ENCODE measurements at places on chromosomes 3 and 15.

- DNase-seq: no peak
These were observed 24.5 kb downstream of the ABHD6 start for GRCh38 chr3:58261954-58262666.

GRCh38 chr3:171285287-171285686, 174.9 kb downstream of the TNIK start:
- DNase-seq: no peak

DNA sequence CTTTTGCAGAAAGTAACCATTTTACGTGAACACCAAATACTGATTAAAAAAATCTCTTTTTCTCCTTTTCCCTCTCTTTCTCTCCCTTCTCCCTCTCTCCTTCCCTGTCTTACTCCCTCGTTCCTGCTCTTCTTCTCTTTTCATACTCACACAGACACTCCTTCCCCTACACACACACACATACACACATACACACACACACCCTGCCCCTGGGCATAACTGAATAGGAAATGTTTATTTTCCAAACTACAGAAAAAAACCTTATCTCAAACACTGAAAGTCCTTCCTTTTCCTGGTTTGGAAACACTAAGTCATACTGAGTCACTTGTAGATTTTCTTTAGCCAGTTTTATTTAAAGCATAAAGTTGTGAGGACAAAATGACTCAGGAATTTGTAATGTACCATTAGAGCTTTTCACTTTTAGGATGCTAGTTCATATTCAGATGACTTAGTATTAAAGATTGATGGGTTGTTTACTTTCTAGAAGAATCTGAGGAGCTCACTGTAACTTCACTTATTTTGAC, 62.4 kb downstream of the MBNL1 start:
- DNase-seq: no peak

DNA sequence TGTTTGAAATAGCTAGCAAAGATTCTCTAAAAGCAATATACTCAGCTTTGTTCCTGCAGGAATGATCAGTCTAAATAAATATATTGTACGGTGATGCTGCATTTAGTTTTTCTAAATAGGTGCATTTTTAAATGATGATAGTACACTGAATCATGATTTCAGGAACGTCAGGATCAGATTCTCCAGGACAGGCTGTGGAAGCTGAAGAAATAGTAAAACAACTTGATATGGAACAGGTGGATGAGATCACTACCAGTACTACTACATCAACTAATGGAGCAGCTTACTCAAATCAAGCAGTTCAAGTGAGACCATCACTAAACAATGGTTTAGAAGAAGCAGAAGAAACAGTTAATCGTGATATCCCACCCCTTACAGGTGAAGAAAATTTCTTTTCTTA, 46.3 kb upstream of the EIF3J start:
- DNase-seq: no peak

DNA sequence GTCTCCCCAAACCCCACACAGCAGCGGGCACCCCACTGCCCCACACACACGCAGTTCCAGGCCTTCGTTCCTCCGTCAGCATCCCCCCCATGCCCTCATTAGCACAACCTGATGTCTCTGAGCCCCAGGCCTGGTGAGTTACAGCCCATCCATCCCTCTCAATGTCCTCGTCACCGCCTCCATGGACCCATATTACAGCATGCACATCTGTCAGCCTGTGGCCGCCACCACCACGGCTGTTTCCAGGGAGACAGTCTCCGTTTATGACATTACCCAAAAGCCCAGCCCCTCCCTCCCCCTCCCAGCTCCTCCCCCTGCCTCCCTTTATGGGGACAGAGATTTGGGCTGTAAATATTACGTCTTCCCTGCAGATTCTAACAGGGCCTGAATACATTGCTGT, 143.1 kb upstream of the LINGO1 start:
- DNase-seq: no peak

DNA sequence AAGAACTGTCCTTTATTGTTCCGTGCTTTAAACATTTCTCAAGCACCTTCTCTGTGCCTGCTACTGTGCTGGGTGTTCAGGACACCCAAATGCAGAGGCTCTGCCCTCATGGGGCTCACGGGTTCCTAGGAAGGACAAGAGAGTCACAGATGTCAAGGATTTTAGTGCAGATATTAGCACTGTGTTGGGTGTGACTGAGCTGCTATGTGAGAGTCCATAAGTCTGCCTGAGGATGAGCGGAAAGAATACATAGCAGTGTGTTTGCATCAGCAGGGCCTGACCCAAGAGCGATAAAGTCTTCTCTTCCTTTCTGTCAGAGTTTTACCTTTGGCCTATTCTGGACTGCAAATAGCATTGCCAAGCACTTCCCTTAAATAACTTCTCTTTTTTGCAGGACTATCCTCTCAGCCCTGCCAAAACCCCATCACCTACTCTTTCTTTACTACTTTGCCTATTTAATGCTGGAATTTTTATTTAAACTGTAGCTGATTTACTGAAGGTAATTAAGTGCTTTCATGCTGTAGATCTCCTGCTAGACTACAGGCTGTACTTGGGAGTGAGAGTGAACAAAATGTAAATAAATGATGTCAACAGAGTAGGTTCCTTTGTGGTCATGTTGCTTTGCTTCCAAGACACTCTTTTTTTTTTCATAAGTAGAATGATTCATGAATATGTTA, 459.4 kb upstream of the TPRG1 start:
- no peak for DNase-seq

GRCh38 chr3:12194669-12195161, 36.0 kb upstream of the TIMP4 start:
- DNase-seq: no peak

- DNase-seq: no peak
These were observed 45.7 kb upstream of the PLSCR5 start for GRCh38 chr3:146650691-146651442.

DNA sequence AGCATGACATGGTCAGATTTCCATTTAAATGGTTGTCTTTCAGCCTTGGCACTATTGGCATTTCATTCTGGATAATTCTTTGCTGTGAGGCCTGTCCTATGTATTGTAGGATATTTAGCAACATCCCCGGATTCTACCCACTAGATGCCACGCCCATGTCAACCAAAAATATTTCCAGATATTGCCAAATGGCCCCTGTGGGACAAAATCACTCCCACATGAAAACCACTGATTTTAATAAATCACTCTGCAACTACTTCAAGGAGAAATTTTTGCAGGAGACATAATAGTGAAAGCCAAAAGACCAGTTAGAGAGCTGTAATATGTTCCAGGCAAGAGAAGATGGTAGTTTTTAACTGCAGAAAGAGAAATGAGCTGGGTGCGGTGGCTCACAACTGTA, 55.9 kb upstream of the RARB start:
- no peak for DNase-seq

GRCh38 chr3:158912621-158913020, 110.8 kb downstream of the MFSD1 start:
- DNase-seq: no peak

DNA sequence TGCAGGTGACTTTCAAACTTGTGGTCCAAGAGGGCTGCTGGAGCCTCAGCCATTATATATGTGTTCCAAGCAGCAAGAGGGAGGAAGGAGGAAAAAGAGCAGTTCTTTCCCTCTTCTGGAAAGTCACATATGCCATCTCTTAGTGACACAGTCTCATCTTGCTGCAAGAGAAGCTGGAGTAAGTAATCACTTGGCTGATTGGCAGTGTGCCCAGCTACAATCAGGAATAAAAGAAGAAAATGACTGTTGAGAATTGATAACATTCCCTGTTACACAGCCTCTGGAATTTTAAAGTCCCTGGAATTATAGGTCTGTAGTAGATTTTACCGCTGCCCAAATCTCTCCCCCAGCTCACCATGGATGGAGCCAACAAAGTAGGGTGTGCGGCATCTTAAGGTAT, 31.4 kb upstream of the LYZL4 start:
- DNase-seq: no peak

DNA sequence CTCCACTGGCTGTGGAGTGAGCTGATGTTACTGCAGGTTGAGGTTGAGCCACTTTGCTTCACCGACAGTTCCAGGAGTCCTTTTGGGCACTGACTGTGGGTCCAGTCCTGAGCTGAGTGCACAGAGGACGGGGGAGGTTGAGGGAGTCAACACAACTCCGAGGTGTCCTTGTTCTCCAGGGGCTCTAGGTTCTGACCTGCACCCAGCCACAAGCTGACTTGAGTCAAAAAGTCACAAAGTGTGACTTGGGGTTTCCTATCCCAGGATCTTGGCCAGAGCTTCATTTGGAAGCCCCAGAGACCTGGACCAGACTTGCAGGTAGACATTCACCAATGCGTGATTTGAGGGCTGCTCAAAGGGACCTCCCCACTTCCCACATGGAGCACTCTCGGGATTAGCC, 95.0 kb downstream of the FAM43A start:
- DNase-seq: no peak

DNA sequence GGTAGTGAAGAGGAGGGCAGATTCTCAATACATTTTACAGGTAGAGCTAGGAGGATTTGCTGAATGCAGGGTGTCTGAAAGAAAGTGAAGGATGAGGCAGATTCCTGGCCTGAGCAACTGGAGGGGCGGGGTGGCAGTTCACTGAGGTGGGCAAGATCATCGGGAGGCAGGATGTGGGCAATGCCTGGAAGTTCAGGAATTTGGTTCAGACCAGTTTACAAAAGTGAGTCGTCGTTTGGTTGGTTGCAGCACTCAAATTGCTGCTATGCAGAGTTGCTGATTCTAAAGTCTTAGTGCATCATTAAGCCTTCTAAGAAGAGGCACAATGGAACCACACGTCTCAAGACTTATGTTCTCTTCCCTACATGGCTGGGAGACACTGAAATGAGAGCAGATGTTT, 134.0 kb downstream of the MFSD1 start:
- DNase-seq: no peak

GRCh38 chr3:112671930-112672715, 31.2 kb upstream of the CCDC80 start:
- DNase-seq: no peak

- DNase-seq: no peak
These were observed 239.9 kb upstream of the TTC14 start for GRCh38 chr3:180362081-180362480.

DNA sequence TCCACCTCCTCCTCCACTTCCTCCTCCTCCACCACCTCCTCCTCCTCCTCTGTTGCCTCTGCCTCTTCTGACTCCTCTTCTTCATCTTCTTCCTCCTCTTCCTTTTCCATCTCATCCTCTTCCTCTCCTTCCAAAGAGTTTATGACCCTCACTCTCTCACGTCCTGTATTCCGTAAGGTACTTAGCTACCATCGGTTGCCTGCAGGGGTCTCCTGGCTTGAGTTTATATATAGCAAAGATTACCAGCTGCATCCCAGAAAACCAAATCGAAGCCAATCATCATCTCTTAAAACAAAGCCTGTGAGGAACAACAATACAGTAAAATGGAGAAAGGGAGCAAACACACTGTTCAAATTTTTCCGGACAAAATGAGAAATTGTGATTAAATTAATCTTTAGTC, 317.4 kb downstream of the C3orf38 start:
- no peak for DNase-seq

GRCh38 chr15:77533578-77534430, 98.9 kb downstream of the LINGO1 start:
- DNase-seq: no peak

DNA sequence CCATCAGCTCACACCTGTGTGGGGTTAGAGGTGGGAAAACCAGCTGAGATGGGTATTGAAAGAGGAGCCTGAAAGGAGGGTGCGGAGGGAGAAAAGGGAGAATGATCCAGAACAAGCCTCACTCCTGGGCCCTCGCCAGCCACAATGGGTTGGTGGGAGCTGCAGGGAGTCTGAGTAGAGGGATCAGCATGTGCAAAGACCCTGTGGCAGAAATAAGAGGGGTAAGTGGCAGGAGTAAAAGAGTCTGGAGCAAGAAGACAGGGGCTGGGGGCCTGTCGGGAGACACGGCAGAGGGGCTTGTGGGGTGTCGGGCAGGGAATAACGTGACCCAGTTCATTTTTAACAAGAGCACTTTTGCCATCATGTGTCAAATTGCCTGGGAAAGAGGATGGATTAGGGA, 34.0 kb downstream of the CCDC33 start:
- no peak for DNase-seq

DNA sequence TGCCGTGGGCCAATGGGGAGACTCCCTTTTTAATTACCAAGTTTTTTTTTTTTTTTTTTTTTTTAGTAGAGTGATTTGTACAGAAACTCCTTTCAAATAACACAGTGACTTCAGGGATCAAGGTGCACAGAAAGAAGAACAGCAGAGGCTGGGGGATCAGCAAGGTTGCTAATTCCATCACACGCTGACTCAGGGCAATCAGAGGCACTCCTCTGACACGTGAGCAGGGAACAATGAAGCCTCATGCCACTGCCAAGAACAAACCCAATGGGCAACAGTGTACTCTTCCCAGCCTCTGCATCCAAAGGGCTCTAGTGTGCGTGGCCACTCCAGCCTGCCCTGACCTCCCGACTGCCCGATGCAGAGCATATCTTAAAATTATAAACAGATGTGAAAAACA, 186.7 kb upstream of the WNT5A start:
- DNase-seq: no peak

DNA sequence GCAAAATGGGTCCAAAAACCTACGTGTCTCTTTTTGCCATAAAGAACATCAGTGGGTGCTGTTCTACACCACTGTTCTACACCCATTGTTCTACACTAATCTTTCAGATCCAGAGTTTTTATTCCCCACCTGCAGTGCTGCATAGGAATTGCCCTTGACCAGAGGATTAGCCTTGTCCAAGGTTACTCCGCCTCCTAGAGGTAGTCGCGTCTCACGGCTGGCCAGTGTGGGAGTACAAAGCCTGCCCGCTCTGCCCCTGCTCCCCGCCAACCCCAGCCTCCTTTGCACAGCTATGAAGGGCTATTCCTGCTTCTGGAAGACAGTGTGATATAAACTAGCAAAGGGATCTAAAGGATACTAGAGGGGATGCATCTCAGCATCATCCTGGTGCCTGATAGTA, 222.1 kb upstream of the LMCD1 start:
- DNase-seq: no peak

- no peak for DNase-seq
These were observed 118.9 kb upstream of the CCDC54 start for GRCh38 chr3:107258300-107258699.

GRCh38 chr3:154125378-154126030, 4.3 kb downstream of the ARHGEF26 start:
- DNase-seq: no peak

DNA sequence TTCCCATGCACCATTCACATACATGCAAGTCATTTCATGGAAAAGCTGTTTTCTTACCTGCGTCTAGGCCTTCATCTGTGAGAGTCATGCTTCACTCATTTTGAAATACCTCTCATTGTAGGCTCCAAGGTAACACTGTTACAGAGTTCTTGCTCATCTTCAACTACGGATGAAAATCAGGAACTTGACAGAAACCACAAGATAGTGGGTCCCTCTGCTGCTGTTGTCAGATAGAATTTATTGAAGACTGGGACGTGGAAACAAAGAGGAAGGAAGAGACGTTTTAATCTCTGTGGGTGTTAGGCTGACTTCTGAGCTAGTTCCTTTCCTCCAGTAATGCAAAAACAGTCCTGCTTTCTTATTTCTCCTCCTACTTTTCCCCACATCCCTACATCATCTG, at the start of gene P2RY14:
P2RY14 (minus strand) TSS at position 313 of the 400 bp plus-strand sequence. CDS start 64,226 bp downstream, outside the sequence.
- DNase-seq: no peak

- DNase-seq: no peak
These were observed 121.3 kb upstream of the WNT7A start for GRCh38 chr3:14001136-14001535.

- DNase-seq: no peak
These were observed 199.9 kb downstream of the UBE3A start for GRCh38 chr15:25238716-25239470.
